ENCODE measurements at places on chromosomes 7 and 10.

- DNase-seq: no peak
Measured at GRCh38 chr7:36763132-36763816, 39.0 kb upstream of the AOAH start.

DNA sequence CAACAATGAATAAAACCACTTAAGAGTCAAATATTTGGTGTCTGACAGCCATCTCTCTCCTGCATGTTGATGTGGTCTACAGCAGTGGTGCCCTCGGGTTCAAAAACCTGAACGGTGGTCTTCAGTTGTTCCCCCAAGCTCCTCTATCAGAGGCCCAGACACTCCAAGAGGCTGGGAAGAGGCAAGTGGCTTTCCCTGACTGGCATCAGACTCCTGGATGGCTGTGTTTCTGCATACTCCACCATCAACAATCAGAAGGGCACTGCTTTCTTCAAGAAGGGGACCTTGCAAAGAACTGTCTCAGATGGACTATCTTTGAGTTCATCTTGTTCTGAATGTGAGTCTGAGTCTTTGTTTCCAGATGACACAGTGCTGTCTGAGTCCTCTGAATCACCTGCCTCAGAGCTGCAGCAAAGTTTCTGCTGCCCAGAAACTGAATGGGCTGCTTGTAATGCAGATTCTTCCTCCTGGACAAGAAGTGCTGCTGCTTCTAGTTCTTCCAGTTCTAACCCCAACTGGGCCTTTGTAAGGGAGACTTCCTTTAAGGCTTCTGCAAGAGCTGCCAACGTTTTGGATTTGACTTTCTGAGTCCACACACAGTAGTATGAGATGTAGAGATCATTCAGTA is 5.9 kb upstream of the SGMS1 start:
- DNase-seq: no peak

- DNase-seq: no peak
Measured at GRCh38 chr7:28845106-28845505, 113.0 kb downstream of the TRIL start.

DNA sequence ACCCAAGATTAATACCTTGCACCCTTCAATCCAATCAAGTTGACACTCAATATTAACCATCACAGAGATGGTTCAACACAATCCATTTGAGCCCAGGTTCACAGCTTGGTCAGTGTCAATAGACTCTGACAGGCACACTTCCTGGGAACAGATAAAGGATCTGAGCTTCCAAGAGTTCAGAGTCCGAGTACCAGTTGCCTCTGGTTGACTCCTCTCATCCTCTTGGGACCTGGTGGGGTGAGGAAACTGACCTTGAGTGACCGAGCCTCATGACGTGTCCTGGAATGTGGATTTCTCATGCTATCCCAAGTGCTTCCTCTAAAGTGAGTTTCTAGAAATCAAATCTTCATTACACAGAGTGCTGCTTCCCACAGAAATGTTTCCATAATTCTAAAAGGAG is 162.0 kb downstream of the CYP26A1 start:
- no peak for DNase-seq
